Central memory CD8-positive, alpha-beta T cell (primary cell): ENCODE measurements at places on chromosomes 11 and 22.

GRCh38 chr11:72838691-72839305, 24.6 kb downstream of the ATG16L2 start:
- no peak for DNase-seq

- no peak for DNase-seq
Measured at GRCh38 chr11:128354476-128354875, 232.9 kb downstream of the ETS1 start.

- no peak for DNase-seq
Measured at GRCh38 chr11:69152733-69153421, 2.9 kb upstream of the SMIM38 start.

GRCh38 chr11:62033191-62034035, 66.0 kb upstream of the FTH1 start:
- no peak for DNase-seq

GRCh38 chr11:70705930-70706329, 307.6 kb downstream of the CTTN start:
- DNase-seq: no peak

- DNase-seq: no peak
Measured at GRCh38 chr11:27894552-27894951, 194.3 kb upstream of the BDNF start.

DNA sequence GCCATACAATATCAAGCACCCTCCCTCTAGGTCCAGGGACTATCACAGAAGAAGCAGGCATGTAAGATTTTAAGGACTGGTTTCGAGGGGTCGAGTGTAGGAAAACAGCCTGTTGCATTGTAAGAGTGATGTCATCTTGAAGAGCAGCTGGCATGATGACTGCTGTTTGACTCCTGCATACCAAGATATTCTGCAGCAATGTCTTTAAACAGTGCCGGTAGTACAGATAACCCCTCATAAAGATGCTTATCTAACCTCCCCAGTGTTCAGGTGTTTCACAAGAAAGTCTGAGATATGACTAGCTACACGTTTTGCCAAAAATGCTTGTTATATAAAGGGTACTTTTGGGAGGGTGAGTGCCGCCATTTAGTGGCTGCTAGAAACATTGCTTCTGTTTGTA, 12.0 kb downstream of the FAM111A start:
- no peak for DNase-seq

- DNase-seq: peak; percentile 25
Measured at GRCh38 chr11:48172818-48173609, 43.6 kb upstream of the OR4B1 start.

GRCh38 chr11:64060263-64060860, 24.6 kb downstream of the FLRT1 start:
- no peak for DNase-seq

DNA sequence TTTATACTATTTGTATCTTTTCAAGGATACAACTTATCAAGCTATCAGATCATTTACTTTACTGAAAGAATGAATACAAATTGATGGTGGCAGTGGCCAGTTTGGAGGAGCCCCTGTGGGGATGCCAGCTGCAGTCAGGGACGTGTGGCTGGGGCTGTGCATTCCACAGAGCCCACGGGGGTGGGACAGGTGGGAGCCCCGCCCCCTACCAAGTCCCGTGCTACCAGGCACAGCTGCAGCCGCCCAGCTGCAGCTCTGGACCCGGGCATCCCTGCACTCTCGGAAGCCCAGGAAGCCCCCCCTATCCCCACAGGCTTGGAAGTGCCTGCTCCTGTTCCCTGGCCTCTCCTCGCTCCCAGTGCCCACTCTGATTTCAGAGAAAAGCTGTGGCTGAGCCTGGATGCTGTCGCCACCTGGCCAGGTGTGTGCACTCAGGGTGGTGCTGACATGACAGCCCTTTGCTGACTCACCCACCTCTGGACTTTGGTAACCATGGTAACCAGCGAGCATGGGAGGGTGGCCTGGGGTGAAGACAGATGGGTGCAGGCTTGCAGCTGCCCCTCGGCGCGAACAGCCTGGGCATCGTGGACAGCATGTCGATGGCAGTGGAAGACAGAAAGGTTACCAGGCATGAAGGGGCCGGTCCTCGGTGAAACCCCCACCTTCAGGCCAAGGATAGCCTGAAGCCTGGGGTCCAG, 138.1 kb downstream of the SBF2 start:
- no peak for DNase-seq

DNA sequence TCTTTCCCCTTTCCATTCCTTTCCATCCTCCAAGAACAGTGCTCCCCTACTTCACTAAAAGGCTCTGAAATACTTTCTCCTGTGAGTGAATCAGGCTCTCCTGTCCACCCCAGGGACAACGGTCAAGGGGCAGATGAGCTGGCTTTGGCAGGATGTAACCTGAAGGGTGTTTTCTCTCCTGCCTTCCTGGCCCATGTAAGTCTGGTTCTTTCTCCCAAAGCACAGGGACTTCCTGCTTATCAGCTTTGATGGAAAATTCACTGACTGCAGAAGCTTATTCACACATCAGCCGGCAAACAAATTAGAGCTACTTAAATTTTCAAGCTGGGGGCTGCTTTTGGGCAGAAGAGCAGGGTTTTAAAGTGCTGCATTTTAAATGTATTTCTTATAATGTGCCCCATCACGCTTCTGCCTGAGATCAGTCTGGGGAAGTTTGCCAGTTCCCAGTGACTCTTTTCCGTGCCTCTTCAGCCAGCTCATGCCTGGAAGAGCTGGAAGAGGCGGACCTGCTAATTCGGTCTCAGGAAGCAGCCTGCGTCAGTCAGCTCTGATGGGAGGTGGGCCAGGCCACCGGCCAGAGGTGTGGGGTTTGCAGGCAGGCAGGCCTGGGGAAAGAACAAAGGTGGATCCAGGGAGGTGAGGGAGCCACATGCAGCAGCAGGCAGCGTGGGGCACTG, 140.4 kb upstream of the TBCEL start:
- DNase-seq: no peak
